Vagina (tissue), 2 donors: ENCODE measurements at places on chromosomes 3 and 15. TPM values are rescaled to one million over a fixed set of nuclear protein-coding genes. Genes with fewer than 3 reads are reported as not detected.

The SLC12A1 gene
- not detected for total RNA-seq

The SNX1 gene
- total RNA-seq: 92.8 TPM

The UROC1 gene
- not detected for total RNA-seq

The ST8SIA2 gene
- total RNA-seq: not detected

The DCLK3 gene
- not detected for total RNA-seq

The SLCO3A1 gene
- 65.8 TPM for total RNA-seq

The TRPM1 gene
- total RNA-seq: not detected

The CKMT1A gene
- total RNA-seq: 37.6 TPM

The EPHA3 gene
- 24.1 TPM for total RNA-seq

The SOX14 gene
- not detected for total RNA-seq

The CYP11A1 gene
- 8.8 TPM for total RNA-seq

The SEMA3G gene
- total RNA-seq: 8.3 TPM

The TF gene
- 2.9 TPM for total RNA-seq

The GCSAM gene
- total RNA-seq: 1.5 TPM
